ENCODE measurements at places on chromosomes 12 and 14.

DNA sequence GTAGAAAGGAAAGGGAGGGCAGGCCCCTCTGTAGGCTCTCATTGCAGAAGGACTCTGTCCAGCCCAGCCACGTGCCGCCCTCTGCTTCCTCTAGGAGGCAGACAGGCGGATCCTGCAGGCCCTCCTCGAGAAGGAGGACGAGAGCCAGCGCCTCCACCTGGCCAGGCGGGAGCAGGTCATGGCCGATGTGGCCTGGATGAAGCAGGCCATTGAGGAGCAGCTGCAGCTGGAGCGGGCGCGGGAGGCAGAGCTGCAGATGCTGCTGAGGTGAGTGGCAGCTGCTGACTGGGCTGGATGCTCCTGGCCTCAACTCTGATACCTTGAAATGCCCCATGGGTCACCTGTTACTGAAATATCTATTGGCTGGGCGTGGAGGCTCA lies 10.9 kb downstream of the TCHP start:
- DNase-seq: no peak

GRCh38 chr14:92683041-92683440 lies 65.4 kb downstream of the LGMN start:
- no peak for DNase-seq

DNA sequence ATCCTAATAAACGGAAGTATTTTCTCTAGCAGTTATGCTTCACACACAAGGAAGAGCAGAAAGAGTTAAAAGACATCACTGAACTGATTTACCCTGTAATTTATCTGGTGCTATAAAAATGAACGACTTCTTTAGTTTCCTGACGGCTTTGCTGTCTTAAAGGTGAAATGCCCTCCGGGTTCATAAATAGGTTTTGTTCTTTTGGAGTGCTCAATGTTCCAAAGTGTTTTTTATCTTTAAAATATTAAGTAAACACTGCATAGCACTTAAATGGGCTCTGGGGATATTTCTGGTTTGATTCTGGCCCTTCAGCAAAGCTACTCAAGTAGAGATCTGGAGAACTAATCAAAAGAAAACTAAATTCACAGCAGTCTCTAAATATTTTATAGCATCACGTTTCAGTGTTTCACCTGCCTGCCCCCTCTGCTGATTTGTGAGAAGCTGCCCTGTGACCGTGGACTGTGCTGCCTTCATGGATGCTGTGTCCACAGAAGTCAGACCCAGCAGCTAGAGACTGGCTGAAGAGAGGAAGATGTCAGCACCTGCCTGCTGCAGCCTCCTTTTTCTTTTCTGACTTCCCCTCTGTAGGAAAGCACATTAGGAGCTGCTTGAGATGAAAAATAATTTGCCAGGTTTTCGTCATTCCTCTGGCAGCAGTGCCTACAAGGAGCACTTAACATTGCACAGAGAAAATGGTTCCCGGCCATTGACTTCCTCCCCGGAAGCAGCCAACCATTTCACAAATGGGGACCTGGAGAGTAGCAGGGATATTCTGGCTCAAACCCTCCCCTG lies 205.1 kb upstream of the FSCB start:
- DNase-seq: no peak

- DNase-seq: no peak
Observed at GRCh38 chr14:71319666-71320065, 412.4 kb downstream of the PCNX1 start.

GRCh38 chr12:130286041-130286440 lies 51.6 kb upstream of the PIWIL1 start:
- DNase-seq: no peak

GRCh38 chr14:30710876-30711275 lies 88.8 kb downstream of the SCFD1 start:
- no peak for DNase-seq

DNA sequence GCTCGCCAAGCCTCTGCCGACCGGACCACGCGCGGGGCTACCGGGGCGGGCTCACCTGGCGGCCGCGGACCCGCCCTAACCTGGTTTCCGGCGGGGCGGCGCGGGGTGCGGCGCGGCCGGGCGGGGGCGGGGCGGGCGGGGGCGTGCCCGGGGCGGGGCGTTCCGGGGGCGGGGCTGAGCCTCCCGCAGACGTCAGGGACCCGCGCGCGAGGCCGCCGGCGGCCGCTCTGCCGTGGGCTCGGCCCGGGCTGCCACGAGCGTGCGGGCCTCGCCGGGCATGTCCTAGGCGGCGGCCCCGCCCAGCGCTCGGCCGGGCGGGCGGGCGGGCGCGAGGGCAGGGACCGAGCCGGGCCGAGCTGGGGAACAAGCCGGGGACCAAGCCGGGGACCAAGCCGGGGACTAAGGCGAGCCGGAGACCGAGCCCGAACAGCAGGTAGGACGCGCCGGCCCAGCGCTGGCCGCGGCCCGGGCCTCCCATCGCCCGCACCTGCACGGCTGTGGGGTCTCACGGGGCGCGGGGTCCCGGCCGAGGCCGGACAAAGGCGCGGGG lies at the start of gene CEP170B:
CEP170B (plus strand) TSS at position 188 of the 550 bp plus-strand sequence. CDS start 3,183 bp downstream, outside the sequence.
- DNase-seq: no peak

DNA sequence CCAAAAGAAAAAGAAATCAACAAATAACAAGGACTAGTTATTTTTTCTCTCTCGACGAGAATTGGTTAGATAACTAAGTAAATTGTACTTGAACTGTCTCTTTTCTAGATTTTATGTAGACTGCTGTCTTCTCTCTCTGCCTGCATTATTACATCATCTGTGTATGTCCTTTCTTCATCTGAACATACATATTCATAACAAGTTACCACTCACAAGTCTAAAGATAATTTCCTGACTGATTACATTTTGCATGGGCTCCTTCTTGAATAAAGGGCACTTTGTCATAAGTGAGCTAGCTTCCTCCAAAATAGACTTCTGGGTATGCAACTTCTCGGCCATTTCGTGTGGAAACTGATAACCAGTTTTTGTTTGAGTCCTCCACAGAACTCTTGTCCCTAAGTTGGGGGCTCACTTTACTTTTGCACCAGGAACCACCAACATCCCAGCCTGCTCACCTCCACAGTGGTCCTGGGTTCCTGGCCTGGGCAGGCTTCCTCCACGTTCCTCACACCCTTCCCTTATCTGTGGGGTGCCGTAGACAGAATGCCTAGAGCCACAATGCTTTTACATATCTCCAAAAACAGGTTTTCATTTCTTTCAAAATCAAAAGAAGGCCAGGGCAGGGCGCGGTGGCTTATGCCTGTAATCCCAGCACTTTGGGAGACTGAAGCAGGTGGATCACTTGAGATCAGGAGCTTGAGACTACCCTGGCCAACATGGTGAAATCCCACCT lies 6.2 kb upstream of the DDX47 start:
- DNase-seq: no peak

DNA sequence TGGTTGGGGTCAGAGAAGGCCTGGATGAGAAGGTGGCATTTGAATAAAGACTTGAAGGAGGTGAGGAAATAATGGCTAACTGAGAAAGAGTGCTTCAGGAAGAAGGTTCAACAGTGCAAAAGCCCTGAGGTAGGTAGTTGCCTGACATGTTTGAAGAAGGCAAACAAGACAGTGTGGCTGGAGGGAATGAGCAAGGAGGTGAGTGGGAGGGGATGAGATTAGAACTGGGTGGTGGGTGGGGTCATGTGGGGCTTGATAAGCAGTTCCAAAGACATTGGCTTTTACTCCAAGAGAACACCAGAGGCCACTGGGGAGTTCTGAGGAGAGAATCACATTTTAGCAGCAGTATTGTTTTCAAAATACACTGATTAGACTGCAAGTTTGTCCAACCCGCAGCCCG lies 50.5 kb downstream of the HSPB8 start:
- DNase-seq: no peak

GRCh38 chr12:64656429-64656828 lies 46.1 kb downstream of the RASSF3 start:
- DNase-seq: no peak

GRCh38 chr14:66038618-66039017 lies 447.6 kb upstream of the CCDC196 start:
- DNase-seq: no peak

DNA sequence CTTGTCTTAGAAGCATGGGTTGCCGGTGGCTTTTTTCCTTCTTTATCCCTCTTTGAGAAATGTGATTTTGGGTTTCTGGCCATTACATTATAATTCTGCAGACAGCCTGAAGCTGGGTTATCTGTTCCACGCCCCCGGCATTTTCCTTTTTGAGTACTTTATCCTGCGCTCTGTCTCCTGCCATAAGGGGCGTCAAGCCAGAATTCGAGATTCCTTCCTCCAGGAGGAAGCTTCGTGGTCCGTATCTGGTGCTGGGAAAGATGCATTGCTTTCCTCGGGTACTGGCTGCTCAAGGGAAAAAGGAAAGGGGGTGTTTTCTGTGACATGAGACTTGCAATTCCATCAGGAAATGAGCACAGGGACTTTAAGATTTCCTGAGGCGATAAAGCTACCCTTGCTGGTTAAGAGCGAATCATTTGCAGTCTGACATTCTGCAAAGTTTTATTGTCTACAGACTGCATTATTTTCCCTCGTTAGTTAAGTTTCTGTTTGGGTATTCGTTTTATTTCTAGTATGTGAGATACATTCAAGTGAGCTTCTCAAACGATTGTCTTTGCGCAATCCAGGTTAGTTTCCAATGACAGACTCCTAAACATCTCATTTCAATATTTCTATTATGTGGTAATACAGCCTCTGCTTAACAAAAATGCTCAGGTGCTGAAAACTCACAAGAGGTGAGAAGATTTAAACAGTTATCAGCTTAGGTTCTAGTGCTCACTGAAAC lies 694 bp downstream of the AKAP5 start:
- DNase-seq: no peak

- DNase-seq: no peak
Observed at GRCh38 chr14:58641509-58641908, 3.7 kb downstream of the DACT1 start.

GRCh38 chr12:131618303-131618658 lies 92.6 kb upstream of the SFSWAP start:
- DNase-seq: no peak

DNA sequence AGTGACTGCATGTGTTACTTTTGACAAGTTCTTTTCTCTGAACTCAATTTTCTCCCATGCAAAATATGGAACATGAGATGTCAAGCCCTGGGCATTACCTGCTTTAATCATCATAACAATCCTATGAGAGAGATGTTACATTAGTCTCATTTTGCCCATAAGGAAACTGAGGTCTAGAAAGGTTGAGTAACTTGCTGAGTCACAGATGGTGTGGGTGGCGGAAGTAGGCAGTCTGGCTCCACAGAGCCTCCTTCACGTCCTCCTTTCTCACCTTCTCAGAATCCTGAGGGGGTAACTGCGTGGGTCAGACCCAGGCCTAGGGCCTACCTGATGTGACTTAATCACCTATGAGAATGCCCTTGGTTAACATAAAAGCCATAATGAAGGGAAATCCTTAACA lies 50.7 kb downstream of the TMTC1 start:
- DNase-seq: no peak

GRCh38 chr12:19402743-19403431 lies 36.4 kb upstream of the AEBP2 start:
- DNase-seq: peak; percentile 30

DNA sequence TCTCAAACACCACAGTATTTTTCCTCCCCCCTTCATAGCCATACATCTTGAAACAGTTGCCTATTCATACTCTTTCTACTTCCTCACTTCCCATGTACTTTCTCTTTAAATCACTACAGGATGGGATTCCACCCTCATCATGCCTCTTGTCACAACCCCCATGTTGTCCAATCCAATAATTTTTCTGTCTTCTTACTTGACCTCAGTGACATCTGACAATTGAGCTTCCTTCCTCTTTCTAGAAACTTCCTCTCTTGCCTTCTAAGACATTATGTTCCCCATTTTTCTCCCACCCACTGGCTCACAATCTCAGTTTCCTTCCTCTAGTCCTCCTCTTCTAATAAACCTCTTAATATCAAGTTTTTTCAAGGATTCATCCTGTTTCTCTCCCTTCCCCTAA lies 5.3 kb downstream of the C2CD5 start:
- DNase-seq: no peak

DNA sequence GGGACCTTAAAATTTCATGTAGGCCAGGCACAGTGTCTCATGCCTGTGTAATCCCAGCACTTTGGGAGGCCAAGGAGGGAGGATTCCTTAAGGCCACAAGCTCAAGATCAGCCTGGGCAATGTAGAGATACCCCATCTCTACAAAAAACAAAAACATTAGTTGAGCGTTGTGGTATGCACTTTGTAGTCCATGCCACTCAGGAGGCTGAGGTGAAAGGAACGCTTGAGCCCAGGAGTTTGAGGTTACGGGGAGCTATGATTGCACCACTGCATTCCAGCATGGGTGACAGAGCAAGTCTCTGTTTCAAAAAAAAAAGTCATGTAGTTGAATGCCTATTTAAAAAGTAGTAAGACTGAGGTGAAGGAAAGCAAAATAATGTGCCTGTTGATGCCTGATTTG lies 83.5 kb downstream of the TTC6 start:
- DNase-seq: no peak

- DNase-seq: no peak
Observed at GRCh38 chr12:103745962-103746361, 95.1 kb downstream of the NT5DC3 start.

GRCh38 chr14:26281280-26281998 lies 316.4 kb downstream of the NOVA1 start:
- no peak for DNase-seq

DNA sequence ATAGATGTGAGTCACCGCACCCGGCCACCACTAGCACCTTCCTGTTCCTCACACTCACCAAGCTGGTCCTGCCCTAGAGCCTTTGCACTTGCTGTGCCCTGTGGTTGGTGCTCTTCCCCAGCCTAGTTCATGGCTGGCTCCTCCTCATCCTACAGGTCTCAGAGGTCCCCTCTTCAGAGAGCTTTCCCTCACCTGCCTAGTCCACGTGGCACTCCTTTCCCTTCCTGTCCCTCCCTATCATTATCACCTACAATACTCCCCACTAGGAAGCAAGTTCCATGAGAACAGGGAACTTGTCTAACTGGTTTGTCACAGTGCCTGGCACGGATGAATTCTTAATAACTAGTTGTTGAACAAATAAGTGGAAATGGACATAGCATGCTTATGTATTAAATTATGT lies 24.0 kb upstream of the TMED10 start:
- DNase-seq: no peak

- no peak for DNase-seq
Observed at GRCh38 chr12:12334367-12335040, 15.5 kb downstream of the MANSC1 start.

GRCh38 chr12:76560086-76560491 lies 518 bp upstream of the OSBPL8 start:
- no peak for DNase-seq

DNA sequence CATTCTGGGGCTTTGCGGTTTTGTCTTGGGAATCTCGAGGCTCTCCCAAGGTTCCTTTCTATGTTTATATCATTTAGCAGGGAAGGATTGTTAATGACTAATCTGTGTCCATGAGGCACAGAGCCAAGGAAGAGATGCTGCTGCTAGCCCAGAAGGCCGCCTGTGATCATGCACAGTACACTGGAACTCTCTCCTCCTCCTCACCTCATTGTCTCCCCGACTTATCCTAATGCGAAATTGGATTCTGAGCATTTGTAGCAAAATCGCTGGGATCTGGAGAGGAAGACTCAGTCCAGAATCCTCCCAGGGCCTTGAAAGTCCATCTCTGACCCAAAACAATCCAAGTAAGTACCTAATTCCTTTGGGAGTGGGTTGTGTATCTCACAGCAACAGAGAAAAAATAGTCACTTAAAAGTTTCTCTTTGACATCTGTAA lies at the start of gene NR1H4:
NR1H4 (plus strand) TSS at position 151 of the 435 bp plus-strand sequence. CDS start 19,458 bp downstream, outside the sequence.
- no peak for DNase-seq

Data from pulmonary artery endothelial cell (primary cell).